Stimulated activated CD8-positive, alpha-beta memory T cell treated with anti-CD3 and anti-CD28 coated beads, Interleukin-7, amount 100 ng/mL, for 24 hours (primary cell): ENCODE measurements at places on chromosomes 2 and 18.

GRCh38 chr18:72107647-72108383 lies 436.3 kb downstream of the CBLN2 start:
- no peak for DNase-seq

DNA sequence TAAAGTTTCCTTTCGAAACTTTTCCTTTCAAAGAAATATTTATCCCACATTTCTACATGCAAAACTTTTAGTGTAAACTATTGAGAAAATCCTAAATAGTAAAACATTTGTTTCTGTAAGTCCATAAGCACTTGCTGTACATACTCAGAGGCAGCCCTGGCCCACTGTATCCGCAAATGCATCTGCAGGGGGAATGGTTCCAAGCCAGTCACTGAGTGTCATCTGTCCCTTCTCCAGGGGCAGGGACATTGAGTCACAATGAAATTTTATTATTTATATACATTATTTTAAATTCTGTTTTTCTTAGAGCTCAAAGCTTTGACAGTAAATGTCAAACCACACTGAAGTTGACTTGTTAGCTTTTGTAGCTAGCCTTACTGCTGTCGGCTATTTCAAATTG lies 367.2 kb downstream of the MTX2 start:
- DNase-seq, result no peak

DNA sequence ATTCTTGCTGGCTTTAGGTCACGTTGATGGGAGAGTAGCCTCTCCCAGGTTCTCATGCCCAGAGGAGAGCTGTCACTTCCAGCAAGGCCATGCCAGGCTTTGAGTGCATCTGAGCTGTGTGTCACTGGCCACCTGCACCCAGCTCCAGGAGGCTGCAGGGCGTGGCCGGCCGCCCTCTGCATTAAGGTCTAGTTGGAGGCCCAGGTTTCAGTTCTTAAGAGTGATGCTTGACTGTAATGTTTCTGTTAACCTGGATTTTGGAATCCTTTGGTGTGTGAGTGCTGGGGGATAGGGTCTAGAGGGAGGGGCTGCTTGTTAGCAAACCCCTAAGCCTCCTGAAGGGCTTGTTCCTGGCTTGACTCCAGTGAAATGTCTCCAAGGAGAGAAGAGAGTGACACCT lies 140.1 kb downstream of the ACOXL start:
- no peak for DNase-seq

GRCh38 chr2:240433973-240434727 lies 1.3 kb upstream of the GPC1 start:
- DNase-seq, result no peak

GRCh38 chr2:226818930-226819329 lies 16.9 kb upstream of the RHBDD1 start:
- DNase-seq, result no peak

DNA sequence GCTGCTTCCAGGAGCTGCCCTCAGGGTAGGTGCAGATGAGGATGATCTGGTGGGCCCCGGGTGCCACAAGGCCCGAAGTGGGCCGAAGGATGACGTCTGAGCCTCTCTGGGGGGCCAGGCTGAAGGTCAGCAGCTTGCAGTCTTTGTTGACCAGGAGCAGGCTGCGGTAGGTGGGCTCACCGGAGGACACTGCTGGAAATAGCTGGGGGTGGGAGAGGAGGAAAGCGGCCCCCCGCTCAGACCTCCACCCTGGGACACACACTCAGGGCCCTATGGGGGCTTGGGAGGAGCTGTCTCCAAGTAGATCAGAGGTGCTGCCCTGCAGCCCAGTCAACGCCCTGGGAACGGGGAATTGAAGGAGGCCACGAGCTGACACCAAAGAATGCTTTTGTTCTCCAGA lies 17.3 kb downstream of the CFAP65 start:
- no peak for DNase-seq

DNA sequence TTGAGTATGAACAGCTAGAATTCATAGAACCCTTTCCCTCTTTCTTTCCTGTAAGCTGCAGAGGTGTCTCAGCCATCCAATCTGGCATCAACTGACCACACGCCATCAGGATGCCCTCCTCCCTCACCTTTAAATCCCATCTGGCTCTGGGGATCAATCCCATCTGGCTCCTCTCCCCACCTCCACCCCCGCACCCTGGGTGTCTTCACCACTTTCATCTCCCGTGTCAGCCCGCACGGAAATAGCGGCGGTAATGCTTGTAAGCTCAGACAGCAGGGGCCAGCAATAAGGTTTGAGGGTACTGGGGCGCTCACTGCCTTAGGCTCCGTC lies 508 bp upstream of the TUBA4B start:
- no peak for DNase-seq

GRCh38 chr2:209917154-209917771 lies 85.2 kb upstream of the RPE start:
- DNase-seq, result no peak

DNA sequence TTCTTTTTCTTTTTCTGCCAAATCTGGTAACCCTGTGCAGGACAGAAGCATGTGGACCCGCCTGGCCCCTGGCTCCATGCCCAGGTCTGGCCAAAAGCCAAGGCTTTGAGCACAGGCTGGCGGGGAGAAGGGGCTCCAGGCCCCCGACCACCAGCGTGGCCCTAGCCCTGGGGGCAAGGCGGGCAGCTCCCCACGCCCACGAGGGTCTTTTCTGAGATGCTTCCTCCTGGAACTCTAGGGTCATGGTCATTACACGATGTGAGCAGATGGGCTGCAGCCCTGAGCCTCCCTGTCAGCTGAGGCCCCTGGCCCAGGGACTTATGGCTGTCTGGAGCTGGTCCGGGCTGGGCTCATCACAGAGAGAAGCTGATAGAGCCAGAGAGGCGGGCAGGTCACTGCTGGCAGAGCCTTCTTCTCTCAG lies 5.7 kb upstream of the OTOS start:
- no peak for DNase-seq

GRCh38 chr2:137190411-137191195 lies 425.3 kb downstream of the THSD7B start:
- DNase-seq, result no peak

GRCh38 chr2:187966924-187967323 lies 324.8 kb upstream of the GULP1 start:
- no peak for DNase-seq

DNA sequence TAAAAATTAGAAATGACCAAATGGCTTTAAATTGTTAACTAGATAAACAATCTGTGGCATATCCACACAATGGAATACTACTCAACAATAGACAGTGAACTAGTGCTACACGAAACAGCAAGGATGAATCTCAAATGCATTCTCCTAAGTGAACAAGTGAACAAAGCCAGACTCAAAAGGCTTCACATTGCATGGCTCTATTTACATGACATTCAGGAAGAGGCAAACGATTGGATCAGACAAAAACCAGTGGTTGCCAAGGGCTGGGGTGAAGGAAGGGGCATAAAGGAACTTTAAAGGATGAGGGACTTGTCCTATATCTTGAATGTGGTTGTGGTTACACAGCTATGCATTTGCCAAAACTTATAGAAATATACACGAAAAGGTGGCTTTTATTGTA lies 184.3 kb downstream of the RPIA start:
- DNase-seq, result no peak

- DNase-seq, result no peak
Observed at GRCh38 chr2:239607517-239608191, 206.8 kb upstream of the HDAC4 start.

- DNase-seq, result no peak
Observed at GRCh38 chr2:200054681-200055468, 99.5 kb downstream of the MAIP1 start.

GRCh38 chr2:220940646-220941045 lies 631.5 kb downstream of the EPHA4 start:
- DNase-seq, result no peak

- no peak for DNase-seq
Observed at GRCh38 chr2:233456934-233457333, 102.6 kb downstream of the DGKD start.

DNA sequence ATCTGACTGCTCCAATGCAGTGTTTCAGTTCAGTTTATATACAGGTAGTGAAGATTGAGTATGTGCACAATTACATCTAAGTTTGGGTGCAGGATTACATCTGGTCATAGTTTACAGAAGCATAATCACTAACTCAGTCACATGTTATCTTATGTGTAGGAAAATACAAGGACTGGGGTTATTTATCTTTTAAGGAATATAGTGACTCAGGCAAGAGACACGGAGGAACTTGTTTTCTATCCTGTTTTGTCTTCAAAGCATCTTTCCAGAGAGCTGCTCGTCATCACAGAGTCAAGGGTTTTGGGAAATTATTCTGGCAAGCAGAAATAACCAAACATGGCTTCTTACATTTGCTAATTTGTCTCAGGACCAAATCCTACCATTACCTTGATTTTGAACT lies 1371.5 kb upstream of the TMEFF2 start:
- no peak for DNase-seq

DNA sequence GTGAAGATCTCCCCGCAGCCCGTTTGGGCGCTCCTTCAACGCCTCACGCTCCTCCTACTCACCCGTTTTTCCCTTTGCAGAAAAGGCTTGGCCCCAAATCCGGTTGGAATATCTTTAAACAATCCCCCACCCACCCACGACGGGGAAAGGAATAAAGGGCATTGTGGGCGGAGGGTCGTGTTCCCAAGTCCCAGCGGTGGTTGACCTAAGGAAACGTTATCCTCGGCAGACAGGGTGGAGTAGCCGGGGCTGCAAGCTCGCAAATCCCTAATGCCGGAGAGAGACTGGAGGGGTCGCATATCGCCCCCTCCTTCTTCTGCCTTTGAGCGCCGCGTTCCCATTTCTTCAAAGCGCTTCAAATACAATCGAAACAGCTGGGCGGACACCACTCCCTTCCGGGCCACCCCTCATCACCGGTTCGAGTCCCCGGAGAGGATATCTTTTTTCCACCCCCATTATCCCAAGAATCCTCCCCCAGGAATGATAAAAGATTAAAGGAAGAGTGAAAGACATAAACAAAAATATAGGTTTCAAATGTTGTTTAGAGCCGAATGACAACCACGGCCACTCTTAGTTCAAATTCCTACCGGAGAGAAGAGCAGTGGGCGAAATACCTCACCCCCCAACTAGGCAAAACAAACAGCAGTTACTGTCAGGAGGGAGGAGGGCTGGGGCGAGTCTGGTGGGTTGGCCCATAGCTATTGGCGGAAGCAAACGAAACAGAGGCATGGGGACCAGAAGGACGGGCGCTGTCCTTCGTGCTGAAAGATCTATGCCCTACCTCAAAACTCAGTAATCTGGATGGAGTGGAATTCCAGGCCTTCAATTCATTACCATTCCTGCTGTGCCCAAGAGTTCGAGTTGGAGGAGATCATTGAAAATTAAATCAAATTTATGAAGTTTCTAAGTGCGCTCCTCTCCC lies 2.8 kb upstream of the GAD1 start:
- no peak for DNase-seq

- no peak for DNase-seq
Observed at GRCh38 chr2:215833531-215834162, 179.7 kb downstream of the MREG start.

GRCh38 chr2:199716807-199717586 lies 134.0 kb downstream of the FTCDNL1 start:
- no peak for DNase-seq

DNA sequence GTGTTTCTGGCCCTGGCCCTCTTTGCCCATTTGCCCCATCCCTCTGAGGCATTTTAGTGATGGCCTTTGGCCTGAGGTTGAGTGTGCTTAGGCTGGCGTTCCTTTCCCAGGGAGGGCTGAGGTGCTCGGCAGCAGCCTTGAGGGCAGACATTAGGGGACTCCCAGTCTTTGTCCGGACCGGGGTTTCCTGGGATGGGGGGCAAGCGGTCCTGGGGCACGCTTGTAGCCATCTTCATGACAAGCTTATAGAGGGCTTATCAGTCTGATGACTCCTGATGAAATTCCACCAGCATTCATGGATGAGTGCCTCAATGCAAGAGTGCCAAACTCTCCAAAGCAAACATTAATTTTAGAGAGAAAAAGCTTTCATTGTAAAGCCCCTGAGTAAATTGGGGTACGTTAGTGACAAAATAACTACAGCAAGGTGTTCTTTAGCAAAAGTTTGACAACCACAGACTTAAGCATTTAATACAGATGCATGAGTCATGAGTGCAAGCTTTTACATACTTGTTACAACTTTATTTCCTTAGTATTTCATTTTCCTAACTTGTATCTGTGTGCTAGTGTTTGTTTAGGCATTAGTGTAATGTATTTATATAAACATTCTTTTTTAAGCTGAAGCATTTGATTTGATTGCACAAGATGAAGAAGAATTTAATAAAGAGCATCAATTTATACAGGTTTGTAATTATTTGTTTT lies 45.6 kb downstream of the CEP192 start:
- DNase-seq, result no peak

GRCh38 chr2:42169874-42170521 lies 845 bp downstream of the EML4 start:
- DNase-seq, result no peak

DNA sequence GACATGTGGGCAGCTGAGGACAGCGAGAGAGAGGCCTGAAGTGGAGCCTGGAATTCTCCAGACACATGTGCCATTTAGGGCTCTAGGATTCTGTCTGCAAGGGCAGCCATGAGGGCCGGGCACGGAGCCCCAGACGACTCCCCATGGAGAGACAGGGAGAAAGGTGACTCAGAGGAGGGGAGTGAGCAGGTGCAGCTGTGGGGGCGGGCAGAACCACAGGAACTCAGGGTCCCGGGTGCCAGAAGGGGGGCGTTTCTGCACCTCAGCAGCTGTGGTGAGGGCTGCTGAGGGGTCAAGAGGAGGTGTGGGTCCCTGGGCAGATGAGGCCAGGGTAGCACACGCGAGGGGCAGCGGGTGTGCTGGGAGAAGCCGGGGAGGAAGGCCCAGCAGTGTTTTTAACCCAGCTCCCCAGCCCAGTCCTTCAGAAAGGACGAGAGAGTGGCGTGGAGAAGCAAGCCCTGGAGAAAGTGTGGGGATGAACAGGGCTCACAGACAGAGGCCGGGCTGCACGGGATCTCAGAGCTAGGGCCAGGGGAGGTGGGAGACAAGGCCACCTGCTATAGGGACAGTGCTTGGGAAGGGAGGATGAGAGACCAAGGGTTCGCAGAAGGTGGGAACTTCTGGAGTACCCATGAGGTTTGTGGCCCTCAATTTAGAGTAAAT lies 7.6 kb downstream of the GPR17 start:
- DNase-seq, result no peak

DNA sequence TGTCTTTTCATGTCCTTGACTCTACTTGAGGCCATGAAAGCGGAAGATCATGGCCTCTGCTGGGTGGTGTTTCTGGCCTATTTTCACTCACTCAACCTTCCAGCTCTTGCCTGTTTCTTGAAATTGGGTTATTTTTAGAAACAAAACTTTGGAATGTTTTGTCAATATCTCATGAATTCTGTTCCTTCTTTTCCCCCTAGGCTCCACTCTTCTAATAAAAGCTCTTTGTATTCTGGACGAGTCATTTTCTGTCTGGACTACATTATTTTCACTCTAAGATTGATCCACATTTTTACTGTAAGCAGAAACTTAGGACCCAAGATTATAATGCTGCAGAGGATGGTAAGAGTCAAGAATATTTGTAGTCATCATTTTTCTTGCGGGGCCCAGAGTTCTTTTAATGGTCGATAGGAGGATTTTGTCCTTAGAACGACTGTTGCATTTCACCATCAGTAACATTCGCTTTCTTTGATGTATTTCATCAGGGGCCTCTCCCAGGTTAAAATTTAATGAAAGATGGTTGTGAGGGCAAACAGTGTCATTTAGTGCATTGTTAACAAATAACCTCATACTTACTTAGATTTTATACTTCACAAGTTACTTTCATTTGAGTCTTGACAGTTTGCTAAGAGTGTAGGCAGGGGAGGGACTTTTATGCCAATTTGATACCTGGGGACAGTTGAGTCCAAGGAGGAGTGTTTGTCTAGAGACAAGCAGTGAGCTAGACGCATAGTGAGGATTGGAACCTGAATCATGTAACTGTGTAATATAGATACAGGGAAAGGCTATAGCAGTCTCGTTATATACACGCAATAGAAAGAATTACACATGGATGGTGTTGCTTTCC lies 64.6 kb downstream of the TRPM8 start:
- DNase-seq, result no peak

GRCh38 chr2:122707224-122707824 lies 951.9 kb downstream of the TSN start:
- DNase-seq, result no peak
